ENCODE measurements at places on chromosomes 1 and 21.
A peak's percentile ranks its signal among the peaks of the same experiment; 100 is the strongest.

- DNase-seq, result no peak
These were observed 92.6 kb upstream of the BEND5 start for GRCh38 chr1:48869116-48869893.

GRCh38 chr1:6785318-6785727, at the start of gene CAMTA1:
CAMTA1 (plus strand) TSS chr1:6785454; CDS start chr1:6785531, 77 bp downstream.
- no peak for DNase-seq

GRCh38 chr21:24420689-24421088, 1186.6 kb downstream of the MRPL39 start:
- no peak for DNase-seq

GRCh38 chr1:3822421-3822820, 26.1 kb upstream of the LRRC47 start:
- DNase-seq, result no peak

DNA sequence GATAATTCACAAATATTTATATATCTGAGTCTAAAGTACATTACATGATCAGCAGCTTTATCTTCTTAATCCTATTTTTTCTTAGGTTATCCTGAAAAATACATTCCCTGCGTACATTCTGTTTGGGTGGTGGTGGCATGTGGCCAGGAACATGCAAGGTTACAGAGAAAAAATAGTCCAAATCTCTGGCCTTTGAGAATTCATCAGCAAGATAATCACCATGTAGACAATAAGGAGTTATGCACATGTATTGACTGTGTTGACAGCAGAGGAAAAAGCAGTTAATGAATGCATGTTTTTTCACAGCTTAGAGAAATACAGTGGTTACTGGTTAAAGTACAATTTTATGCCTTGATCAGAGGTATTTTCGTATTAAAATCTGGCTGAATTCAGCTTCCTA, 49.0 kb downstream of the ABCA4 start:
- DNase-seq, result no peak

DNA sequence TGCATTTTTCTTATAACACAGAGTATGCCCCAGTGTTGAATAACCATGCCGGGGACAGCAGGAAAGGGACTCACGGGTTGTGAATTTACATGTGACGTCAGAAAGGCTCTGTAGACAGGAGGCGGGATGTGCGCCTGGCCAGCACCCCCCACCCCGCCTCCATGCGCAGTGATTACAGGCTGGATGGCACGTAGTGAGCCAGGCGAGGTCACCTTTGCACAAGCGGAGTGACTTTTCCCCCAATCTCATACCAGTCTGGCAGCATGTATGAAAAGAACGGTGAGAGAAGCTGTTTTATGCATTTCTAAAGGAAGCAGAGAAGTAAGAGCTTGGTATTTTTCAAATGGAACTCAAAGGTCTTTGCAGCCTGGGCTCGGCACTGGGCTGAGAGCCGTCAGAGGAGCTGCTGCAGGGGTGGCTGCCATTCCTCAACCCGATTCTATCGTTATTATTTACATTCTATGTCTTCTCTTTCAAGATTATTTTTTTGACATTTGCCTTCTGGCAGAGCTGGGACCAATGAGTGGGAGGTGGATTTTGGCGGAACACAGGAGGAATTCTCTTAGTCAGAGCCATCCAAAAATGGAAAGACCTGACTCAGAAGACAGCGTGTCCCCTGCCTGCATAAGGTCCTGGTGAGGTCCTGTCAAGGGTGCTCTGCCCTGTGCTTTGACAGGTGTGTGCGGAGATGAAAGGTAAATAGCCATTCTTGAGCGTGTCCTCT, 115.6 kb upstream of the SLC45A1 start:
- no peak for DNase-seq

- no peak for DNase-seq
These were observed 111.3 kb downstream of the GLIS1 start for GRCh38 chr1:53627666-53628065.

- DNase-seq, result no peak
These were observed 3.5 kb upstream of the TSPEAR start for GRCh38 chr21:44714905-44715304.

DNA sequence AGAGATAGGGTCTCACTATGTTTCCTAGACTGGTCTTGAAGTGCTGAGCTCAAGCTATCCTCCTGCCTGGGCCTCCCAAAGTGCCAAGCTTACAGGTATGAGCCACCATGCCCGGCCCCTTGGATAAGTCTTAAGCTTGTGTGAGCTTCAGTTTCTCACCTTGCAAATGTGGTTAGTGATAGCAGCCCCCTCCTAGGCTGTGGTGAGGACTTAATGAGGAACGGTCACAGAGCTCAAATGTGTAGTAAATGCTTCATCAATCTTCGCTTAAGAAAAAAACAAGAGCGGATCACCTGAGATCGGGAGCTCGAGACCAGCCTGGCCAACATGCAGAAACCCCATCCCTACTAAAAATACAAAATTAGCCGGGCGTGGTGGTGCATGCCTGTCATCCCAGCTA, 3.0 kb downstream of the CNR2 start:
- DNase-seq, result no peak

- no peak for DNase-seq
These were observed 6.1 kb downstream of the MYBPHL start for GRCh38 chr1:109300650-109301151.

DNA sequence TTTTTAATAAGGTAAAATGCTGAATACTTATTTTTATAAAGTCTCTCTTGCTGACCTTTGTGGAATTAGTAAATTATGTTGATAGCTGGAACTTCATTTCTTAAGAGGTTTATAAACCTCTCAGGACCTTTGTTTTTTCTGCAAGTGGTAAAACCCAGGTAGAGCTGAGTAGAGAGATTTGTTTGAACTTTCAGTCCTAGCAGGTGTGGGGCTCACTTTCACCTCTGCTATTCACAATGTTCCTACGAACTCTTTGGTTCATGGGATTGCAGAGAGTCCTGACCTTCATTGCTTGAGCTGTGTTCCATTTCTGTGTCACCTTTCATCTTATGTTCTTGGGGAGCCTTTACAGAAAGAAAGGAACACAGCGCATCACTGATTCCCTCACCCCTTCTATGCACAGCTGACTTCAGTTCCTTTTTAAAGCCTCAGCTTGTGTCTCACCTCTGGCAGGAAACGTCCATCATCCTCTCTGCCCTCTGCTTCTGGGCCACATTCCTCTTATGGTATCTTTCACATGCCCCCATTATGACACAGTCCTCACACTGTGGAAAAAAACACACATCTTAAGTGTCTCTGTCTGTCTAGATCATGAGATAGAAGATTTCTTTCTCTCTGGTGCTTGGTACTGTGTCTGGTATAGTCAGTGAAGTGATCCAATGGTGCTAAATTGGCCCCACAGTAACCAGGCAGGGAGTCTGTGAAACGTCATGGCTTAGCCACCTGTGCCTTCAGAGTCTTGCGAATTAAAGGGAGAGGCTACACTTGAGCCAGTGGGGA, 262.5 kb upstream of the B3GALT2 start:
- no peak for DNase-seq

DNA sequence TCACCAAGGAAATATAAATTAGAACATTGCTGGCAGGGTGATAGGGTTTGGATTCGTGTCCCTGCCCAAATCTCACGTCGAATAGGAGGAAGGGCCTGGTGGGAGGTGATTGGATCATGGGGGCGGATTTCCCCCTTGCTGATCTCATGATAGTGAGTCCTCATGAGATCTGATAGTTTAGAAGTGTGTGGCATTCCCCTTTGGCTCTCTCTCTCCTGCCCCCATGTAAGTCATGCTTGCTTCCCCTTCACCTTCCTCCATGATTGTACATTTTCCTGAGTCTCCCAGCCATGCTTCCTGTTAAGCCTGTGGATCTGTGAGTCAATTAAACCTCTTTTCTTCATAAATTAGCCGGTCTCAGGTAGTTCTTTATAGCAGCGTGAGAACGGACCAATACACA, 60.6 kb downstream of the VPS26C start:
- DNase-seq, result no peak

DNA sequence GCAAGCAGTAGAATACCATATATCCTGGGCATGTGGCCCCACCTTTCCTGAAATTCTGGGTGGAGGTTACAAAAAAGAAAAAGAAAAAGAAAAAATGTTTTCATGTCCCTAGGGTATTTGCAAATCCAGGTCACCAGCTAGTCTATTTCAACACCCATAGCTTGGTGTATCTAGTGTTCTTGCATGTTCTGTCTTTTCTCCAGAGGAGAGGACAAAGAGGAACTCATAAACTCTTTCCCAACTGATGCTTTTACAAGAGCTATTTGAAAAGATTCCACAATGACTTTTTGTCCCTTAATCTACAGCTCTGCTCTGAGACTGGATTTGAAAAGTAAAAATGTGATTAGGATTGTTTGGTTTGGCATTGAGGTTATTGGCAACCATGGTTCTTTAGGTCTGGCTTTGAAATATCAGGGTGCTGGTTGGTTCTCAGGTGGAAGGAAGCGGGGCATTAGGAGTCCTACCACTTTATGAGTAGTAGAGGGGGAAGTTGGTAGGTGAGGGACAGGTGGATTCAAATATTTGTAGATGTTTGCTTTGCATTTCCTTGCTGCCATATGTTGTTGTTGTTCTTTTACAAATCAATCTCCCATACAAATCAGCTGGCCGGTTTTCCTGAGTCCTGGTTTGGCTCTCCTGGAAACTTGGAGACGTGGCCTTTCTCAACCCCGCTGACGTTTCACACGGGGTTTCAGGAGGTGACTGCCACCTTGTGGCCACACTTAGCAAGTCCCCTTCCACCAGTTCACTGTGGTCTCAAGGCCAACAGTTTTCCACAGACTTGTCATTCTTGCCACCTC, 126.7 kb upstream of the KIAA0040 start:
- peak; percentile 39 for DNase-seq

GRCh38 chr1:157155658-157156057, 17.5 kb upstream of the ETV3 start:
- no peak for DNase-seq

DNA sequence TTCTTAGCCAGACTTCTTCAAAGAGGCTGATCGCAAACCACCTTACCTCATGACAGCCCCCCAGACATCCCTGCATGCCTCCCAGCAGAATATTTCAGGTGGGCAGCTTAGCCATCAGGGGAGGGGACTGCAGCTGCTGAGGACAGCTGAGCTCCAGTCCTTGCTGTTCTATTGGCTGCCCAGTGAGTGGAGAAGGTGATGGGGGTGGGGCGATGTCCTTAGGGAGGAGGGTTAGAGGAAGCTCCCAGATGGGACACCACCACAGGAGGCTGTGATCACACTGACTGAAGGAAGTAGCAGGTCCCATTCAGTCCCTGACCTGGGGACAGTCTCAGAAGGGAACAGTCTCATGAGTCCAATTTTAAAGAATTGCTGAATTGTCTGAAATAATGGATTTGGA, 38.3 kb downstream of the GJA5 start:
- DNase-seq, result no peak

GRCh38 chr1:160862203-160863060, at the start of gene CD244:
CD244 (minus strand) TSS chr1:160862887; CDS start chr1:160862677, 210 bp downstream.
- DNase-seq, result peak; percentile 92

DNA sequence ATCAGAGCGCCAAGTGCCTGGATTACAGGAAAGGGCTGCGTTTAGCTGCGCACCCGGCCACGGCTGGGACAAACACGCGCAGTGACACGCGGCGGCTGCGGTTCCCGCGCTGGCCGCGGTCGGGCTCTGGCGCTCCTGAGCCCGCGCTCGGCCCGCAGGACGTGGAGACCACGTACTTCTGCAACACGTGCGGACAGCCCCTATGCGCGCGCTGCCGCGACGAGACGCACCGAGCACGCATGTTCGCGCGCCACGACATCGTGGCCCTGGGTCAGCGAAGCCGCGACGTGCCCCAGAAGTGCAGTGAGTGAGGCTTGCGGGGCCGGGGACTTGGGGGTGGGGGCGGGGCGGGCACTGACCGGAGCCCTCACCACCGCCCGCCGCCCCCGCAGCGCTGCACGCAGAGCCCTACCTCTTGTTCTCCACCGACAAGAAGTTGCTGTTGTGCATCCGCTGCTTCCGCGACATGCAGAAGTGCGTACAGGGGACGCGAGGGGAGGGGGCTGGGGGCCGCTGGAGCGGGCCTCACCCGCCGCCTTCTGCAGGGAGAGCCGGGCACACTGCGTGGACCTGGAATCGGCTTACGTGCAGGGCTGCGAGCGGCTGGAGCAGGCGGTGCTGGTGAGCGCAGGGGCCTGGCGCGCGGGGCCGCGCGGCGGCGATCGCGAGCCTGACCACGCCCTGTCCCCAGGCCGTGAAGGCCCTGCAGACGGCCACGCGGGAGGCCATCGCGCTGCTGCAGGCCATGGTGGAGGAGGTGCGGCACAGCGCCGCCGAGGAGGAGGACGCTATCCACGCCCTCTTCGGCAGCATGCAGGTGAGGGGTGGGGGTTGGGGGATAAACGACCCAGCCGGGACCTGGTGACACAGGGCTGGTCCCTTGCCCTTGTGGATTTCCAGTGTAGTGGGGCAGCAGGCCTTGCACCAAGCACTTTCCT, 3.1 kb downstream of the RNF207 start:
- DNase-seq, result no peak

DNA sequence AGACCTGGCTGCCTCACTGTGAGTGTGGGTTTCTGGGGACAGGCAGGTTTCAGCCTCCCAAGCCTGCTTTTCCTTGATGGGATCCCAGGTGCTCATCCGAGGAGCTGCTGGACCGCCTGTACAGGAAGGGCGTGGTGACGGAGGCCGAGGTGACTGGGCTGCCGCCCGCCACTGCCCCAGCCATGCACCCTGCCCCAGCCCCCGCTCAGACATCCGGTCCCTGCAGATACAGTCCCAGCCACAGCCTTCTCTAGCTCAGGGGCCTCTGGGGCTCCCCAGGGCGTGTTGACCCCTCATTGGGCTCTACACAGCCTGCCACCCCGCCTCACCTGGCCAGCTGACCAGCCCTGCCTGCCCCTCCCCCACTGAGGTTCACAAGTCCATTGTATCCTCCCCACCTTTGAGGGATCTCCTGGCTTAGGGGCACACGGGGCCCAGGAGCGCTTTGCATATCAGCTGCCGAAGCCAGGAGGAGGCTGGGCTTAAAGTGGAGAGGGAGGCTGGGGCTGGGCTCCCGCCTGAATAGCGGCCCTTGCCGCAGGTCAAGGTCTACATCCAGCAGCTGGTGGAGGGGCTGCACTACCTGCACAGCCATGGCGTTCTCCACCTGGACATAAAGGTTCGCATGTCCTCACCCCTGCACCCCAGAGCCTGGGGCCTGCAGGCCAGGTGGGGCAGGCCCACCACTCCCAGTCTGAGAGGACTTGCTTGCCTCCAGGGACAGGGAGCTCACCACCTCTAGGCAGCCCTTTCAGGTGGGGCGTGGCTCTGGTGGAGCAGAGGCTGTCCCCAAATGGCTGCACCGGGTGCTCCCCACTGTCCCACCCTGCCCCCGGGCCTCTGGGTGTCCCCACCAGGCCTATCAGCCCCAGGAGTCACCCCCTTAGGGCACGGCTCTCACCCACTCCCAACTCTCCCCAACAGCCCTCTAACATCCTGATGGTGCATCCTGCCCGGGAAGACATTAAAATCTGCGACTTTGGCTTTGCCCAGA, 38.5 kb downstream of the TRIM11 start:
- DNase-seq, result no peak

- no peak for DNase-seq
These were observed 104.9 kb downstream of the CNIH3 start for GRCh38 chr1:224721000-224721399.

- DNase-seq, result no peak
These were observed 1.0 kb downstream of the NCDN start for GRCh38 chr1:35558374-35559316.

GRCh38 chr1:17335821-17336710, 28.1 kb downstream of the PADI4 start:
- DNase-seq, result peak; percentile 35

Data from AML-193 (cell line).